ENCODE measurements at places on chromosomes 13 and 19.
A peak's percentile ranks its signal among the peaks of the same experiment; 100 is the strongest.

- DNase-seq: no peak
These were observed 44.0 kb downstream of the C13orf46 start for GRCh38 chr13:113929628-113930615.

- no peak for DNase-seq
These were observed 349.5 kb downstream of the TSHZ3 start for GRCh38 chr19:30999726-31000125.

- DNase-seq: no peak
These were observed 1.1 kb downstream of the GRIN2D start for GRCh38 chr19:48394331-48395169.

- no peak for DNase-seq
These were observed 345.8 kb downstream of the TBC1D4 start for GRCh38 chr13:75136151-75136550.

GRCh38 chr13:47478985-47479384 lies 522.1 kb downstream of the SUCLA2 start:
- no peak for DNase-seq

GRCh38 chr13:112213467-112214255 lies 146.7 kb downstream of the SOX1 start:
- no peak for DNase-seq

- no peak for DNase-seq
These were observed 200.6 kb downstream of the LHFPL6 start for GRCh38 chr13:39402221-39402970.

- no peak for DNase-seq
These were observed 22.5 kb upstream of the SLC35E1 start for GRCh38 chr19:16594681-16595091.

- no peak for DNase-seq
These were observed 4.9 kb downstream of the MEIS3 start for GRCh38 chr19:47414469-47414868.

- DNase-seq: no peak
These were observed 61.2 kb upstream of the EDNRB start for GRCh38 chr13:77979721-77980385.

DNA sequence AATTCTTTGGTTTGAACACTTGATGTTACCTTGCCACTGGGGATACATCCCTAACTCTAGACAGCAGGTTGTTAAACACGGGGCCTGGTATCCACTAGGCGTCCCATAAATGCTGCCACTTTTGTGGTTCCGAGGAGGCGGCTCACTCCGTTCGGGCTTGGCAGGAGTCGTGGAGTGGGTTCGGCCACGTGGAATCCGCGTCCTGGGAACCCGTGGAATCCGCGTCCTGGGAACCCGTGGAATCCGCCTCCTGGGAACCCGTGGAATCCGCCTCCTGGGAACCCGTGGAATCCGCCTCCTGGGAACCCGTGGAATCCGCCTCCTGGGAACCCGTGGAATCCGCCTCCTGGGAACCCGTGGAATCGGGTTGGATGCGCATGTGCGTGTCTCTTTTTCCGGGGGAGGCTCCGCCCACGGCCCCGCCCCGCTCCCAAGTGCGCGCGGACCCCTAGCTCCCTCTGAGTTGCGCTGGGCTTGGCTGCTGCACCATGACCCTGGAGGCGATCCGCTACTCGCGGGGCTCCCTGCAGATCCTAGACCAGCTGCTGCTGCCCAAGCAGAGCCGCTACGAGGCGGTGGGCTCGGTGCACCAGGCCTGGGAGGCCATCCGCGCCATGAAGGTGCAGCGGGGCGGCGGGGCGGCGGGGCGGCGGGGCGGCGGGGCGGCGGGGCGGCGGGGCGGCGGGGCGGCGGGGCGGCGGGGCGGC lies at the start of gene MRI1:
Gene MRI1 (plus strand): TSS at position 422 of the 707 bp plus-strand sequence. CDS start 67 bp downstream, at position 489.
- no peak for DNase-seq

DNA sequence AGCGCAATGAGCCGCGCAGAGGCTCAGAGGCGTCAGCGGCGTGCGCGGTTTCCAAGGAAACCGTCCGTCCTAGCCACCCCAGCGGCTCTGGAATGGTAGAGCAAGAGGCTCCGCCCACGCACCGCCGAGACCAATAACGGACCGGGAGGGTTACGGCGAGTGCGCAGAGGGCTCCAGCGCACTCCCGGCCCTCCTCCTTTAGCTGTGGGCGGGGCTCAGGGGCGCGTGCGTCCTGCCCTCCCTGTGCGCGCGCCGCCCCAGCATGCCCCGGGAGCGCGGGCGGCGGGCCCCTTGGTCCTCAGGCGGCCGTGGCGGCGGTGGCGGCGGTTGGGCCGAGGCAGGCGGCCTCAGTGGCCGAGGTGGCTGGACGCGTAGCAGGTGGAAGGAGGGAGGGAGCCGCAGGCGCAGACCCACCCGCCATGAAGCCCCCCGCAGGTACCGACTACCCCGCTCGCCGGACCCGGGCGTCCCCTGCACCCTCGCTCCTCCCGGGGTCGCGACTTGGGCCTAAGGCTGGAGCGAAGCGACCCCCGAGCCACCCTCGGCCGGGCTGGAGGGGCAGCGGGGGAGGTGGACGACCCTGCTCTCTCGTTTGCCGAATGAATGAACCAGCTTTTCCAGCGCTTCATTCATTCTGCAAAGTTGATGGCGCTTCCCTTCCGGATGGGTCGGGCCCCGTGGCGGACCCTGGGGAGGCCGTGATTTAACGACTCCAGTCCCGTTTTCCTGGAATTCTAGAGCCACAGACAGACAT lies at the start of gene THOP1:
Gene THOP1 (plus strand): TSS at position 260 of the 754 bp plus-strand sequence. CDS start 160 bp downstream, at position 420.
- DNase-seq: peak; percentile 92

DNA sequence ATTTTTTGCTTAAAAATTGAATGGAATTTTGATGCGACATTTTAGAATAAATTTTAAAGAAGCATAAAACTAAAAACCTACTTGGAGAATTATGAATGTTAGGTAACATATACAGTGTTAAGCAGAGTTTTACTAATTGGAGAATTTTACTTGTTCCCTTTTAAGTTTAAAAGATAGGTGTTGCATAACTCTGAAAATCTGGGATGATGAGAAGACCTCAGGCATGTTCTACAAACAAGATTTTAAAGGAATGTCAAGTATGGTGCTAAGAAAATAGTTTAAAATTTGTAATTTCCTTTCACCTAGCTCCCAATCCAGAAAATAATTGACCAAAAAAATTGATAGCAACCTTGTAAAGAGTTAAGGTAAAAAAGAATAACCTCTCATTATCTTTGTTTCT lies 135.8 kb downstream of the RFC3 start:
- no peak for DNase-seq

DNA sequence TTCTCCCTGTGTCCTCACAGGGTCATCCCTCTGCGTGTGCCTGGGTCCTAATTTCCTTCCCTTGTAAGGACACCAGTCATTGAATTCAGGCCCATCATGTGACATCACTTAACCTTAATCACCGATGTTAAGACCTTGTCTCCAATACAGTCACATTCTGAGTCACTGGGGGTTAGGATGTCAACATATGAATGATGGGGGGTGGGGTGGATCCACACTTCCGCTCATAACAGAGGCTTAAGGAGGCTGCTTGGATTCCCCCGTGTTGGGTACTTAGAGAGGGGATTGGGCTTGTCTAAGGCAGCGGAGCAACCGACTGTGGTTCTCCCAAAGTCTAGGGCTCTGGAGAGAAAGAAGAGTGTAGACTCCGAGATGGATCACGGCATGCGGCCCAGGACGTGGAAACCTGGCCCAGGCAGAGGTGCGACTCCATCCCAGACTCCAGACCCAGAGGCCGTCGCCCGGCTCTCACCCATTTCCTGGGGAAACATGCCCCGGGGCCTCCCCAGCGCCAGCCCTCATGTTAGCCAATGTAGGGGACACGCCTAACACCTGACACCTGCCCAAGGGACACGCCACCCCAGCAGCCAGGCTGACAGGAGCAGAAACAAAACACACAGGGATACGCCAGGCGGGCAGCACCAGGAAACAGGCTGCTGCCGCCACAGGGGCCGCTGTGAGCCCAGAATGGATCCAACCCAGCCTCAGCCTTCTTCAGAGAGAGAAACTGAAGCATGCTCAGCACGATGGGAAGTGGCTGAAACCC lies 17.1 kb upstream of the IGLON5 start:
- DNase-seq: no peak

DNA sequence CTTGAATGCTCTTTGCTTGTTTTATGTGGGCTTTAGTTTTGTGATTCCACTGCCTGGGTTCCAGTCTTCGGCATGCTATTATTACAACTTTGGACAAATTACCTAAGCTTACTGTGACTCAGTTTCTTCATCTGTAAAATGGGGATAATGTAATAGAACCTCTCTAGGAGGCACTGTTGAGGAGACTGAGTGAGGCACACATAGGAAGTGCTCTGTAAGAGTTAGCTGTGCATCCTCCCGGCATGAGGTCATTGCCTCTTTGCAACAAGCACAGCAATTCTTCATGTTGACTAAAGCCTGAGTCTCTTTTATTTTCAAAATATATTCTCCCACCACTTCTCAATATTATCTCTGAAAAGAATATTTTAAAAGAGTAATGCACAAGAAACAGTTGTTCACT lies 227.4 kb downstream of the DLEU7 start:
- peak; percentile 14 for DNase-seq

All from HS-5 (cell line).